ENCODE measurements at places on chromosomes 1 and 21.

DNA sequence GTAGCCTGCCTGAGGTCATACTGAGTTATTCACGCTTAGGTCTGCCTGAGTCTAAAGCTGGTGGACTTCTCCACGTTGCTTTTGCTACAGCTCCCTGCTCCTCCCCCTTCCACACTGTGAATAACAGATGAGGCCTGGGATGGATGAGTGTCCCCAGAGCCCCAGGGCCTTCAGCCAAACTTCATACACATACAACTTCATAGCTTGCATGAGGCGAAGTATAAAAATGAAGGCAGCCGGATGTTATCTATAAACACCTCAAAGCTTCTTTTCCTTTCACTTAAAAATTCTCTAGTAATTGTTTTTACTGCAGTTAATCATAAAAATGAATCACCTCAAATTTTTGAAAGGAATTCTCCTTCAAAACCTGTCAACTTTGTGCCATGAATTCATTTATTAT lies 70.2 kb downstream of the DAB1 start:
- no peak for DNase-seq

DNA sequence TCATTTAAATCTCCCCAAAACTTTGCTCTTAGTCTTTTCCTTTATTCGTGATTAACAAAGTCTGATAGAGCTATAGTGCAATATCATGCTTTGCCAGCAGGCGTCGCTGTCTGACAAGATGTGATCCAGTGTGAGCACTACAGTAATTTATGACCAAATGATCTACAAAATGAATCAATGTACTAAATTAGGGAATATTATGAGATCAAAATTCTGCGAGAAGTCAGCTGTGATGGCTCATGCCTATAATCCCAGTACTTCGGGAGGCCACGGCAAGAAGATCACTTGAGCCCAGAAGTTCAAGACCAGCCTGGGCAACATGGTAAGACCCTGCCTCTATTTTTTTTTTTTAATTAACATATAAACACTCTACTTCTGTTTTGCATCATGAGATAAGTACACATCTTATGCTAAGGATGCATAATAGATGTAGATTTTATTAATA lies 3.6 kb upstream of the SPSB1 start:
- DNase-seq: no peak

- DNase-seq: no peak
These were observed 34.4 kb upstream of the ROR1 start for GRCh38 chr1:63739452-63739851.

GRCh38 chr1:186575348-186575747 lies 104.9 kb downstream of the PTGS2 start:
- no peak for DNase-seq

DNA sequence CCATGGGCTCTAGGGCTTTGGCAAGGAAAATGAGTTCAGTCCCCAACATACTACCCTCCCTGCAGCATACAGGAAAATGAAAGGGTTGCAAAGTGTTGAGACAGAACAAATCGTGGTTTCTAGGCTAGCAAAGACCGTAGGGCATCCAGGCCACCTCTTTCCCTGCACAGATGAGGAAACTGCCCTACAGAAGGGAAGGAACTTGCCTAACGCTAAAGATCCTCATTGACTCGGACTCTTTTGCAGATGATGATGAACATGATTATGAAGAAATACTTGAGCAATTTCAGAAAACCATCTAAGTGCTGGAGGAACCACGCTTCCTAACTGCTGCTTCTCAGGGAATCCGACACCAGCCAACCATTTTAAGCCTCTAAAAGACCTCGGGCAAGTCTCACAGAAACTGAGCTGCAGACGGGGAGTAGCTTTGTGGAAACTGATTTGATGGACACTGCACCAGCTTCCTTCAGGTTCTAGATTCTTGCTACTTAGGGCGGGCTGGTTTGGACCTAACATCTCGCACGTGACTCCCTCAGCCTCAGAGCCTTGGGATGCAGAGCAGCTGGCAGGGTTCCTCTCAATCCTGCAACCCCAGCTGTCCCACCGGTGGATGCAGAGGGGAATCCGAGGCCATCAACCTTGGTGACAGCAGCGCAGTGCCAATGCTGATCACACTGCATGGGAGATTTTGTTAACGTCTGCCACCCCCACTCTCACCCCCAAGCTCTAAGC lies 13.4 kb downstream of the THEMIS2 start:
- no peak for DNase-seq

DNA sequence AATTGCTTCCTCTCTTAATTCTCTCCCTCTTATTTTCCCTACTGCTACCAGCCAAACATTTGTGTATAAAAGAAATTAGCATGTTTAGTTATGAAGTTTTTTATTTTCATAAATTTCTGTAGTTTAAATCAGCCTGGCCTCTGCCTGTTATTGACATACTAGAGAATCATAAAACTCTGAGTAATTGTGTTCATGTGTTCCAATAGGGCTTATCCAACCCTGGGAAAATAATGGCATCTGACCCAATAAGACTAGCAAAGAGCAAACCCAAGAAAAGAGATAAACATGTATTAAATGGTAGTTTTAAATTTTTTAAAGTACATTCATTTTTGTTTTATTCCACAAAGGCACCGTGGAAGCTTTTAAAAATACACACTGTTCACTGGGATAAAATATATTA lies 404.3 kb downstream of the HLX start:
- no peak for DNase-seq

DNA sequence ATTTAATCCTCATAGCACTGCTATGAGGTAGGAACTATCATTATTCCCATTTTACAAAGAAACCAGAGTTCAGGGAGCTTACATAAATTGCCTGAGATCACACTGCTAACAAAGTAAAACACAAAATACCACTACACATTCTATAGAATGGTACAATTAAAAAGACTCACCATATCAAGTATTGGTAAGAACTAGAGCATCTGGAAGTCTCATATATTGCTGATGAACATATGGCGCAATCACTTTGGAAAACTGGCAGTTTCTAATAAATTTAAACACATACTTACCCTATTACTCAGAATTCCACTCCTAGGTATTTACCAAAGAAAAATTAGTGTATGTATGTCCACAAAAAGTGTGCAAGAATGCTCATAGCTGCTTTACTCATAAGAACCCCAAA lies 261.5 kb downstream of the RRAGC start:
- no peak for DNase-seq

GRCh38 chr1:28099050-28099769 lies 10.8 kb upstream of the EYA3 start:
- no peak for DNase-seq

- no peak for DNase-seq
These were observed 37.9 kb downstream of the ACOT7 start for GRCh38 chr1:6355621-6356020.

DNA sequence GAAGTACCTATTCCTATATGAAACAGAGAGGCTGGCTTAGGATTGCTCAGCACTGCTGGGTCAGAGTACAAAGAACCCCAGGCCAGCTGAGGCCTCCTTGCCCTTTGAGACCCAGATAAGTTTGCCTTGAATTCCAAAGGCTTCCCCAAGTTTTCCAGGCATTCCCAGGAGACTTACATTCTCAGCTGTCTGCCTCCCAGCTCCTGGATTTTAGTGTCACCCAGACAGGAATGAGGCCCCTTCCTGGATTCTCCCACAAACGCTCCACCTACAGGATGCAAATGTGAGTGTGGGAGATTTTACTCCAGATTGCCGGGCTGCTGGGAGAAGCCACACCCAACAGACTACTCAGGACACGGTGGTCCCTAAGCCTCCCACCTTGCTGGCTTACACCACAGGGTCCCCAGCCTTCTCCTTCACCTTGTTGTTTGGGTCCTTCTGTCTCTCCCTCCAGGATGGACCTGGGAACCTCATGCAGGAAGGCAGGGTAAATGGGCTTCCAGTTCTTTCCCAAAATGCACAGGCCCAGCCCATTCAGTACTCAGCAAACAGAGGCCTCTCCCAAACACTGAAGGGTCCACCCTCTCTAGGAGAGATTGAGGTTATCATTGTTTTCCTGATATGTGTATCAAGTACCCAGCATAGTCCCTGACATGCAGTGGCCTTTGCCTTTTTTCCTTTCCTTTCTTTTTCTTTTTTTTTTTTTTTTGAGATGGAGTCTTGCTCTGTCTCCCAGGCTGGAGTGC lies 10.6 kb downstream of the RHBG start:
- no peak for DNase-seq

DNA sequence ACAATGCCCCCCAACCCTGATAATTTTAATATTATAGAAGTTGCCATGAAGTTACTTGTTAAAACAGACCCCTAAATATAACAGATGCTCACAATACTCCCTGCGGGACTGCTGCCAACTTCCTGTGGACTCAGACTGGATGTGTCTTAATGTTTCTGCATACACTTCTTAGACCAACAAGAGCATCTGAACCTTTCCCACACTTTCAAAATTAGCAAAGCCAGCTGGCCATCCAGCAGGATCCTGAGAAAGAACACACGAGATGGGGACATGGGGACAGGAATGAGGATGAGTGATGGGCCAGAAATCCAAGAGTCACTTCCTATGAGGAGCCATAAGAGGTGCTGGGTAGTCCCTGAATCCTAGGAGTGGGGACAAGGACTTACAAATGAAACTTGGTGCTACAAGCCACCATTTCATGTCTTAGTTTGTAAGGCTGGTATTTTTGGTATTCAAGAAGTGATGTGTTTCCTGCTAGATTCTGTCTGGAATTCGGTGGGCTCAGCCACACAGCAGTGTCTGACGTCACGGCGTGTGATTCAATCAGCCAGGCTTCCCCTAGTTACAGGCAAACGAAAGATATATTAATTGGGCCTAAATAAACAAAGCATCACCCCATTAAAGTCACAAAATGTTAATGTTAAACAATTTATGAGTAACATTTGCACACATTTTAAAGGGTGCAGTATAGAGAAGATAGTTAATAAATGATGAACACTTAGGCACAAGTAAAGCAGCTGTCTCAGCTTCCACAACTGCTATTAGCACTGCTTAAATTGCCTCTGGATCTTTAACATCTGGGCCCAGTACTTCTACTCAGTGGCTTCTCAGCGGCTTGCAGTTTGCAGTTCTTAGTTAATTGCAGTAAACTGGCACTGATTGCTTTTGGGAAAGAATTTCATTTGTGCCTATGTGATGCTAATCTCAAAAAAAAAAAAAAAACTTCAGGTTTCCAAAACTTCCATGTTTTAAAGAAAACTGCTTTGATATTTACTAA lies 41.2 kb upstream of the RGS8 start:
- no peak for DNase-seq

DNA sequence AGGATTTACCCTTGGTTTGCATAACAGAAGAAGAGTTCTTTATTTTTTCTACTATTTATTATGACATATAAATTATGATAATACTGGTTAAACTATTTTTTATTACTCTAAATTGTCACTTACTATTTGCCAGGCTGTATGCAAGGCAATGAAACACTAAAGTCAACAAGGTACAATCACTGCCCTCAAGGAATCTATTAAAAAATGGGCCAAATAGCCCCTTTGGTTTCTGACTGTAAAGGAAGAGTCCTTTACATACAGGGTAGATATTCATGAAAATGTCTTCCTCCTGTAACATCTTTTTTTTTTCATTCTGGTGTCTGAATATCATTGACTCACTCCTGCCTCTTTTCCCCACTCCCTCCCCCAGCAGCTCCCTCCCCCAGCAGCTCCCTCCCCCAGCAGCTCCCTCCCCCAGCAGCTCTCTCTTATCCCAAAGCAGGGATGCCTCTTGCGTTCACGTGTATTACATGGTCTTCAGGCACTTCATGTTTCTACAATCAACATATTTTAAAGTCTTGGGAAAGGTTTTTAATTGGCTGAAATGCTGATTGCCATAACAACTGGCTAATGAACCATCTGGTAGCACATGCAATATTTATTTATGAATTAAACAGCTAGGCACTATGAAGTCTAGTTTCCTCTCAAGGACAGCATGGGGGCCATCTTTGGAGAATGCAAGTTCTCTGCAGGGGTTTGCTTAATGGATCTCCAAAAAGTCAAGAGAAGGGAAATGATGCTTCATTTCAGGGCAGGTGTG lies 400.4 kb upstream of the PLXNA2 start:
- no peak for DNase-seq

- no peak for DNase-seq
These were observed 20.1 kb downstream of the YTHDF2 start for GRCh38 chr1:28756846-28757245.

- no peak for DNase-seq
These were observed 393.5 kb upstream of the ADGRL2 start for GRCh38 chr1:81407000-81407821.

- DNase-seq: no peak
These were observed 42.2 kb downstream of the SLC19A1 start for GRCh38 chr21:45499970-45500577.

- no peak for DNase-seq
These were observed 17.7 kb downstream of the FCRL3 start for GRCh38 chr1:157682710-157683437.

DNA sequence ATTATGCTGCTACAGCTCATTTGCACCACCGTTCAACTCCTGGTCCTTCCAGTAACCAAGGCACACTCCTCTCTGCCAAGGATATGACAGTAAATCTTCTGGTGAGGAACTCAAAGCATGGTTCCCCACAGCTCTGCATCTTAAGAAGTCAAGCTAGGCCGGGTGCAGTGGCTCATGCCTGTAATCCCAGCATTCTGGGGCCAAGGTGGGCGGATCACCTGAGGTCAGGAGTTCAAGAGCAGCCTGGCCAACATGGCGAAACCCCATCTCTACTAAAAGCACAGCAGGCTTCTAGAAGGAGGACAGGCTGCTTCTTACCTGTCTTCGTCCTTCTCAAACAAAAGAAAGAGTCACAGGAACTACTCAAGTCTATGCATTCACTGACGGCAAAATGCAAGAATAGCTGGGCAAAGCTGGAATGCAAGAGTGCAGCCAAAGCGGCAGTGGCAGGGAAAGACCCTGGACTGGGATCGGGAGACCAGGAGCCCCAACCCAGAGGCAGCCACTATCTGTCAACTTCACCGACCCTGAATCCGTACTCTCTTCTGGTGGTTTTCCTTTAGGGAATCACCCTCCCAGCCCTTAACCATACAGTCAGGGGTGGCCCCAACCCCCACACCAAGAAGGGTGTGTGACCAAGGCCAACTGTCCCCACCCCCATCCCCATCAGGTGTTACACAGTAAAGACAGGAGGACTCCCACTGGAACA lies 75.5 kb downstream of the NPHP4 start:
- DNase-seq: no peak

GRCh38 chr1:61138921-61139774 lies 56.8 kb downstream of the NFIA start:
- no peak for DNase-seq

- DNase-seq: no peak
These were observed 8.4 kb downstream of the IFNAR2 start for GRCh38 chr21:33238146-33238545.

DNA sequence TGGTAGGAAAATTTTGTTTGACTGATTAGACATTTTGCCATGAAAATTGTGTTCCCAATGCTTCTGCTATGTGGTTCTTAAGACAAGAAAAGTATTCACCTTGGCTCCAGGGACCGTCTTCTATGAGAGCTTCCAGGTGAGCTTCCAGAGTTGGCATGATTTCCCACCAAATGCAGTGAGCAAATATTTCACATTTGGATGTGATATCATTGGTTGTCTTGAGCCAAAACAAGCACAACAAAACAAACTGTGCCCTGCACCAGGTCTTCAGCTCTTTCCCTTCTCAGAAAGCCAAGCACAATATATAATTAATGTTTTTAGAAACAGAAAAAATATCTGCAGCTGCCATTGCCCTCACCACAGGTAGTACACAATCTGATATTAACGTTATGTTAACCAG lies 1009.0 kb downstream of the PLA2G4A start:
- no peak for DNase-seq

All from 8988T (cell line).